A549 (cell line): ENCODE measurements at places on chromosomes 1 and 21. TPM values are rescaled to one million over a fixed set of nuclear protein-coding genes. Genes with fewer than 3 reads are reported as not detected.

GRCh38 chr1:53587252-53587988, 128.2 kb downstream of the DMRTB1 start:
- DNase-seq, result no peak

GRCh38 chr1:232005300-232005699, 378.7 kb downstream of the DISC1 start:
- no peak for DNase-seq

GRCh38 chr1:248831842-248832241, 6.1 kb upstream of the SH3BP5L start:
- no peak for DNase-seq

- DNase-seq, result no peak
Measured at GRCh38 chr1:201756406-201756805, 72.6 kb upstream of the IPO9 start.

- no peak for DNase-seq
Measured at GRCh38 chr1:22915816-22916470, 56.7 kb downstream of the LACTBL1 start.

GRCh38 chr1:55276671-55277376, 61.7 kb upstream of the USP24 start:
- no peak for DNase-seq

DNA sequence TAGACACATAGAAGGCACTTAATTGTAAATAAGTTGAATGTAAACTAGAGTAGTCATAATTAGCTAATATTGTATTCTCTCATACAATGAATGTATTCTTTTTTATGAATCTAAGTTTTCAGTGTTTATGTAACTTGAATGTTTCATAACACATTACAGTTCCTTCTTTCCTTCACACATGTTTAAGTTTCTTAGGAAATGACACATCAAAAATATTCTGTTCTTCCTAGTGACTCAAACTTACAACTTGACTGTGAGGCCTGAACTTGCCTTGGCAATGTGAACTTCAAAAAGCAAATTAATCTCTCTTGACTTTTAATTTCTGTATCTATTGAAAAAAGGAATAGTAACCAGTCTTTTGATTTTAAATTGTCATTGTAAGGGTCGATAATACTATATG, 700.1 kb downstream of the KCNT2 start:
- no peak for DNase-seq

GRCh38 chr1:54649130-54649898, 7.7 kb downstream of the MROH7 start:
- DNase-seq, result peak; percentile 28

DNA sequence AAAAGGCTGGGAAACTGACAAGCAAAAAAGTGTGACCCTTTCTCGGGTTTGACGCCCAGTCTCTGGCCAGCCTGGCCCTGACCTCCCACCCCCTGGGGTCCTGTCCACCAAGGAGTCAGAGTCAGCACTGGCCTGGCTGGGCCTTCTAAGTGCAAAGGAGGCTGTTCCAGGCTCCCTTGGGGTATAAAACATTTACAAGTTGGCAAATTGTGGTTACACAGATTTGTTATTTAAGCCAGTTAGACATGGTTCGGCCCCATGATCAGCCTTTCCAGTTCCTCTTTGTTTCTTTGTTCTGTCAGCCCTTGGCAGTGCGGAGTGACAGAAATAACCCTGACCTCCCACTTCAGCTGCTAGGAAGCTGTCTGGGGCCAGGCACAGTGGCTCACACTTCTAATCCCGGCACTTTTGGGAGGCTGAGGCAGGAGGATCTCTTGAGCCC, 161.6 kb upstream of the RAB4A start:
- DNase-seq, result no peak

GRCh38 chr1:231705806-231706760, 79.5 kb downstream of the DISC1 start:
- no peak for DNase-seq

- no peak for DNase-seq
Measured at GRCh38 chr1:36122062-36123030, 2.7 kb downstream of the COL8A2 start.

DNA sequence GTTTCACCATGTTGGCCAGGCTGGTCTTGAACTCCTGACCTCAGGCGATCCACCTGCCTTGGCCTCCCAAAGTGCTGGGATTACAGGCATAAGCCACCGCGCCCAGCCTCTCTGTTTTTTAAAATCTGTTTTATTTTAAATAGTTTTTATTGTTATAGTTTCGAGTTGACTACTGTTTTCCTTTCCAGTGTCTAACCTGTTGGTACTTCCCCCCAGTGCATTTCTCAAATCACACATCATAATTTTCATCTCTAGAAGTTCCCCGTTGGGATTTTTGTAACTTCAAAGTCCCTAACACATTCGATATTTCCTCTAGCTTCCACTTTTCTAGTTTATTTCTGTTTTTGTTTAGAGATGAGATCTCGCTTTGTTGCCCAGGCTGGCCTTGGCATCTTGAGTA, 7.5 kb downstream of the HES4 start:
- no peak for DNase-seq

DNA sequence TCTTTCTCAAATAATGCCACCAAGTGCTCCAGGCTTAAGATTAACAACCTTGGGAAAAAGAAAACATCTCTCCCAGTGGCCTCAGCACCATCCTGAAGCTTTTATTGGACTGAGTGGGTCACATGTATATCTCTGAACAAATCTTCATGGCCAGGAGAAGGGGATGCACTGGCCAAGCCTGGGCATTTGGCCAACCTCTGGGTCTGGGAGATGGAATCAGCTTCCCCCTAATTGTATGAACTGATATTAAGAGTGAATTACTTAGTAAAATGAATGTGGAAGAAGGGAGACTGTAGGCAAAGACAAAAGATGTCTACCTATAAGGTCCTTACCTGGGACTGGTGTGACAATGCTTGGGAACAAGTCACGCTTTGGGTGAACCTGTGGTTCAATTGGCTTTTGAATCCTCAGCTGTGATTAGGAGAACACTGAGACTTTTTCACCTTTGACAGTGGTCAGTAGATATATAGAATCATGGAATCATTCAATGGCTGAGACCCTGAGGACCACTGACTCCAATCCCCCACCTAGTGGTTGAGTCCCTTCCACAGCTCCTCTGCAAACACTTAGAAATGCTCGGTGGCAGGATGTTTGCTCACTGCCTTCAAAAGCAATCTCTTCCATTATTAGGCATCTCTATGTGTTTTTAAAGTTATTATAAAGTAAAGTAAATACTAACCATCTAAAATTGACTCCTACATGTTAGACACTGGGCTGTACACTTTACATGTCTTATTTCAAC, 102.6 kb upstream of the ATP1A1 start:
- DNase-seq, result no peak

DNA sequence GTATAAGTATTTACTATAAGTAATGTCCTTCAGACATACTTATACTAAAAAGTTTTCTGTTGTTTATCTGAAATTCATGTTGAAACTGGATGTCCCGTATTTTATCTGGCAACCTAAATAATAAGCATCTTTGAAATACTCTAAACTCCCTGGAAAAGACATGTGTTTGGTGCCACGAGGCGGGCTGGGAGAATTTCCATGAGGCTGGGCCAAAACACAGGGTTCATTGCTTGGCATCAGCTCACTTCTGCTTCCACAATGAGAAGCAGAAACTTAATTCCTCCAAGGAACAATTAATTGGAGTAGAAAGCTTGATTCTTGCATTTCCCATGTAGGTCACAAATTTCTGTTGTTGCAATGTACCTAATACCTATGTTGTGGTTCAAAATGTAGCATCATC, 110.2 kb downstream of the PSMG1 start:
- no peak for DNase-seq

GRCh38 chr1:169697755-169698154, 13.7 kb downstream of the SELL start:
- DNase-seq, result no peak

- DNase-seq, result no peak
Measured at GRCh38 chr1:2976180-2976562, 45.1 kb upstream of the ACTRT2 start.

- no peak for DNase-seq
Measured at GRCh38 chr1:168095476-168095875, 41.3 kb downstream of the GPR161 start.

DNA sequence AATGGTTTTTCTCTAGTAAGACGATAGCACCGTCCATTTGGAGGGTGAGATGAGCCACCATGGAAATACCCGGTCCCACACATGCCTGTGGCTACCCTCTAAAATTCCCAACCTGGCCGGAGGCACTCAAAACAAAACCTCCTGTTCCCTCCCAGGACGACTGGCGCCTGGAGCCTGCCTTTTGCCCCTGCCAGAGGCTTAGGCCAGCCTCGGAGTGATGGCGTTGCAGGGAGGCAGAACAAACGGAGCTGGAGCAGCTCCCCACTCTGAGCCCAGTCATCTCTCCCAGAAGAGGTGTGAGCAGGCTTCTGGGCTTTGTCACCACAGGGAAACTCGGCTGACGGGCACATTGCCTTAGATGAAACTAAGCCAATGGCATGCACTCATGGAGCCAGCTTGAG, 213.7 kb upstream of the HOOK1 start:
- no peak for DNase-seq

GRCh38 chr1:63688302-63688890, 85.4 kb upstream of the ROR1 start:
- no peak for DNase-seq

GRCh38 chr21:34116569-34116968, 43.2 kb downstream of the MRPS6 start:
- DNase-seq, result no peak

The CNR2 gene
- not detected in 3 replicates for polyA plus RNA-seq

The FHAD1 gene
- 0.32 to 0.45 TPM (median 0.37 TPM) in 3 replicates for polyA plus RNA-seq

The FCRL4 gene
- not detected in 3 replicates for polyA plus RNA-seq

The FCMR gene
- 0.93 to 1.3 TPM (median 1.0 TPM) in 3 replicates for polyA plus RNA-seq

The IRF6 gene
- polyA plus RNA-seq, result 0.03 to 0.08 TPM (median 0.05 TPM) in 3 replicates
